Fibroblast of villous mesenchyme (primary cell): ENCODE measurements at places on chromosomes 11 and 22.

GRCh38 chr11:32602657-32603415 lies 19.2 kb downstream of the EIF3M start:
- peak; percentile 39 for DNase-seq

- no peak for DNase-seq
Observed at GRCh38 chr11:69482322-69482721, 859 bp downstream of the LINC01488 start.

DNA sequence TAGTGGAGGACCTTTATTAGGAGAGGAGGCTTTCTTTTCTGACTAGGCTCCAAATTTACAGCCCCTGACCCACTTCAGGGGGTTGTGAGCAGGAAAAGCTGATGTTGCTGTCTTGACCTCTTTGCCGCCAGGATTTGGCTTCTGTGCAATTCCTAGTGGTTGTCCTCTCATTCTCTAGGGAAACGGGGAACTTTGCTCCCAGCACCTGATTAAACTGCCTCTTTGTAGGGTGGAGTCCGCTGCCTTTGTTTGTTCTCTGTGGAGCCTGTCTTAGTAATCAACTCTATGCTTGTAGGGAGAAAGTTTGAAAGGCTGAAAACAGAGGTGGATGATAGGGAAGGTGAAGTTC lies 16.3 kb downstream of the CTNND1 start:
- DNase-seq = peak; percentile 56

DNA sequence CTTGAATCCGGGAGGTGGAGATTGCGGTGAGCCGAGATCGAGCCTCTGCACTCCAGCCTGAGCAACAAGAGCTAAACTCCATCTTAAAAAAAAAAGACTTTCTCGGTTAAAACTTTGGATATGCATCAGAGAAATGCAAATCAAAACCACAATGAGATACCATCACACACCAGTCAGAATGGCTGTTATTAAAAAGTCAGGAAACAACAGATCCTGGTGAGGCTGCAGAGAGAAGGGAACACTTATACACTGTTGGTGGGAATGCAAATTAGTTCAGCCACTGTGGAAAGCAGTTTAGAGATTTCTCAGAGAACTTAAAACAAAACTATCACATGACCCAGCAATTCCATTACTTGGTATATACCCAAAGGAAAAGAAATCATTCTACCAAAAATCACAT lies 619.4 kb upstream of the KIRREL3 start:
- no peak for DNase-seq

DNA sequence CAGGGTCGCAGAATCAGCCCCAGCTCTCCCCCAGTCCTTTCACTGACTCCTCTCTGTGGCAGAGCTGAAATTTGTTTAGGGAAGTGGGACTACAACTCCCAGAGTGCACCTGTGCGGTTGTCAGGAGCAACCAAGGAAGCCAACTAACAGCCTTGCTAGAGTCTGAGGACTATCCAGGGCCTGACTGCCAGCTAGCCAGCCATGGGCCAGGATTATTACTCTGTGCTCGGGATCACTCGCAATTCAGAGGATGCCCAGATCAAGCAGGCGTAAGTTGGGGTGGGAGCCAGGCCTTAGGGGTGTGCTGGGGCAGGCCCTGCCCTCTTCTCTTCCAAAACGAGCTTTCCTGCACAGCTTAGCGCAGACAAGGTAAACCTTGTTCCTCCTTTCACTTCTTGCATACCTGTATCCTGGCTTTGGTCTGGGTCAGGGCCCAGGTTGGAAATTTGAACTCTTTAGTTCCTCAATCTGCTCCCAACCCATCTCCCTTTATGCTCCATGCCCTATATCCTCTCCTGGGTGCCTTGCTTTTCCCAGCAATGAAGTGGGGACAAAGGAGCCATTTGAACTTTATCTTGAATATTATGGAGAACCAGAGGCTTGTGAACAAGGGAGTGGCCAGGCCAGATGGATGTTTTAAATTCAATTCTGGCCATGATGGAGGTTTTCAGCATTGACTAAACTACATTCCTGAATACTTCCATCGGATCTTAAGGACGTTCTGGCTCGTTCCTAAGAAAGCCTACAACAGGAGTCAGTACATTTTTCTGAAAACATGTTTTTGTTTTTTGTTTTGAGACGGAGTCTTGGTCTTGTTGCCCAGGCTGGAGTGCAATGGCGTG lies at the start of gene DNAJB13:
DNAJB13 (plus strand) TSS at position 158 of the 842 bp plus-strand sequence; CDS start at position 202, 44 bp downstream.
- DNase-seq = peak; percentile 58

DNA sequence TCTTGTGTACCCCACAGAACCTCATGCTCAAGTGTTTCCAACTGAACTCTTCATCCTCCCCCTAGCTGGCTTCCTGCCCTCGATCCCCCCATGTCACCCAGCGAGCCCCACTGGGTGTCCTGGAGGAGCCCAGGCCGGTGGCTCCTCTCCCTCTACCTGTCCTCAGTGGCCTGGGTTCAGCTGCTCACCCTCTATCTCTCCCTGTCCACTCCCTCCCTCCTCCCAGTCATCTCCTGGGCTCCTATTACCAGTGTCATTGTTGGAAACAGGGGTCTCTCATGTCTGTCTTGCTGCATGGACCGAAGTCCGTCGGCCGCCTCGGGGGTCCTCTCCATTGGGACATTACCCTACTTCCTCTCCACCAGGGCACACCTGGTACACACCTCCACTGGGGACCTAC lies 12.9 kb upstream of the MPPED1 start:
- no peak for DNase-seq

DNA sequence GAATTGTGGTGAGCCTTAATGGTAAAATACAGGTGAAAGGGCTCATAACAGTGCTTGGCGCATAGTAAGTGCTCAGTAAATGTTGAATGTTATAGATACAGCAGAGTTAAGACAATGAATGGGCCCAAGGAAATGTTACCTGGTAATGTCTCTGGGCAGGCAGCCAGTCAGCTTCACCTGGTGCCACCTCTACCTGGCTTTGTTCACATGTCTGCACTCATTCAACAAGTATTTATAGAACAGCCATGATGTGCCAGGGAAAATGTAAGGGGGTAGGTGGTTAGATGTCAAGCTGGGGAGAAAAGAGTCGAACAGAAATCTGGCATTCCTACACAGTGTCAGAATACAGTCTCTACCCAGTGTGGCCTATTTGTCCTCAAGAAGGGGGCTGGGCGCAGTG lies 238.8 kb upstream of the SYN3 start:
- DNase-seq = no peak

DNA sequence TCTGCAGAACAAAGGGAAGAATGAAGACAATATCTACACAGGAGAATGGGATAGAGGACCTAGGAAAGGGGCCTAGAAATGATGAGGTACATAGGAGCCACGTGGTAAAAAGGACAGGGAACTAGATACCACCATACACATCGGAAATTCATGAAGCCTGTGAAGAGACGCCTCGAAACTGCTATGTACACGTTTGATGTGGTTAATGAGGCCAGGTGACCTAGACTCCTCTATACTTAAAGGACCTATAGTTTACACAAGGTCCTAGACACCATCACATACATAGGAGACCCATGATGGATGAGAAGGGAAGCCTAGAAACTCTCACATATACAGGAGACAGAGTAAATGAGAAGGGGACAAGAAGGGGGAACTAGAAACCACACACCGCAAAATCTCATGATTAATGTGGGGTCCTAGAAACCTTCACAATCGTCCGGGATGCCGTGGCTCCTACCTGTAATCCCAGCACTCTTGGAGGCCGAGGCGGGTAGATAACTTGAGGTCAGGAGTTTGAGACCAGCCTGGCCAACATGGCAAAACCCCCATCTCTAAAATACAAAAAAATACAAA lies 23.8 kb downstream of the RHBDD3 start:
- DNase-seq = no peak

GRCh38 chr22:19599626-19600243 lies 75.5 kb upstream of the CLDN5 start:
- no peak for DNase-seq

- peak; percentile 26 for DNase-seq
Observed at GRCh38 chr22:20479612-20480196, 15.9 kb downstream of the KLHL22 start.

DNA sequence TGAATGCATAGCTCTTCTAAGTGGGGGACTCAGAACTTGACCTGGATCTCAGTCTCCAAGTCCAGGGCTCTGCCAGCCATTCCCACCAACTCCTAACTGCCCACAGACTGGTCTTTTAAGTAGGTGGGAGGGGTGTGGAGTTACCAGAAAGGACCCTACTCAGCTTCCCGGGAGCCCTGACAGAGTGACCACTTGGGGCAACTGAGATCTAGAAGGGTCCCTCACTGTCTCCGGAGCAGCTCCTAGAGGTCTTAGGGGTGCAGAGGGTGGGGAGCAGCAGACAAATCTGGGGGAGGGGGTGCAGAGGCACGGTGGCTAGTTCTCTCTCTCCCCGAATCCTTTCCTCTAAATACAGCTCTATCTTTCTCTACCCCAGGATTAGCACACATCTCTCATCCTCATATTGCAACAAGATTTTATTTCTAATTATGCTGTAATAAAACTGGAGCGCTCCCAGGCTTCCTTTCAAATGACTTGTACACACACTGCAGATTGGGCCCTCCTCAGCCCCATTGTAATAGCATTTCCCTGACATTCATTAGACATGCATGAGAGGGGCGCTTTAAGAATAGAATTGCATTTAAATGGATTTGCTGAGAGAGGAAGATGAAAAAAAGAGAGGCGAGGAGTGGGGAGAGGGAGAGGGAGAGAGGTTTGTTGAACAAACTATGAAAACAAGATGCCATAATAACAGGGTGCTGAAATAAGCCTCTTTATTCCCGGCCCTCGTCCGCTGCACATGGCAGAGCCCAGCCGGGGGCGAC lies 219.0 kb downstream of the CEP164 start:
- DNase-seq = no peak

GRCh38 chr11:67657300-67657699 lies 6.8 kb upstream of the ACY3 start:
- DNase-seq = no peak

GRCh38 chr11:11982975-11983374 lies 25.5 kb downstream of the DKK3 start:
- DNase-seq = peak; percentile 63

DNA sequence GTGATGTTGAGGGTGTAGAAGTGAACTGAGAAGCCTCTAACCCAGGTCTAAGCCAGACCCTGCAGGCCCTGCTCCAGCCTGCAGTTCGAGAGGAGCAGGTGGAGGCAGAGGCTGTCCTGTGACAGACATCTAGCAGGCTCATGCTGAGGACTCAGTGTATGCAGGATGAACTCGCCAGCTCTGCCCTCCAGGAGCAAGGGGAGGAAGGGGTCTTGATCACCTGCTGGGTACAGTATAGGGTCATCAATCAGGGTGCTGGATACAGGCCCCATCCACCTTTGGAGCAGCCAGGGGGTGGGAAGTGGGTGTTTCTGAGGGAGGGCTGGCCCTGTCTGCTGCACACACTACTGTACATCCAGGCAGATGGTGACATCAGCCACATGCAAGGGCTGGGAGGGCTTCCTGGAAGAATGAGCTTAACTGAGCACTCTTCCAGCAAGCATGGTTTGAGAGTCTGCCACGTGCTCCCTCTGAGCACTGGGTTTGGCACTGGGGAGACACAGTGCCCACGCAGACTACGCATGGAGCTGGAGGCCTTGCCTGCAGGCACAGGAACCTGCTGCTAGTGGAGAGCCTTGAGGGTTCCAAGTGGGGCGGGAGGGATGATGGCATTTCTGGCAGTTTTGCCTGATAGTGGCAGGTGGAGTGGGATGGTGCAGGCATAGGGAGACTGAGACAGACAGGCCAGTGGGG lies 9.2 kb downstream of the MAPK8IP1 start:
- no peak for DNase-seq

DNA sequence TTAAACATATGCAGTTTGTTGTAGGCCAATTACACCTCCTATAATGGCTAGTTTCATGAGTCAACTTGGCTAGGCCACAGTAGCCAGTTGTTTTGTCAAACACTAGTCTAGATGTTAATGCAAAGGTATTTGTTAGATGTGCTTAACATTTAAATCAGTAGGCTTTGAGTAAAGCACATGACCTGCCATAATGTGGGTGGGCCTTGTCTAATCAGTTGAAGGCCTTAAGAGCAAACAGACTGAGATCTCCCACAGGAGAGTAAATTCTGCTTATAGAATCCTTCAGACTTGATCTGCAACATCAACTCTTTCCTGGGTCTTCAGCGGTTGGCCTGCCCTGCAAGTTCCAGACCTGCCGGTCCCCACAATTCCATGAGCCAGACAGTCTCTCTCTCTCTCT lies 1345.9 kb downstream of the BRD1 start:
- no peak for DNase-seq

DNA sequence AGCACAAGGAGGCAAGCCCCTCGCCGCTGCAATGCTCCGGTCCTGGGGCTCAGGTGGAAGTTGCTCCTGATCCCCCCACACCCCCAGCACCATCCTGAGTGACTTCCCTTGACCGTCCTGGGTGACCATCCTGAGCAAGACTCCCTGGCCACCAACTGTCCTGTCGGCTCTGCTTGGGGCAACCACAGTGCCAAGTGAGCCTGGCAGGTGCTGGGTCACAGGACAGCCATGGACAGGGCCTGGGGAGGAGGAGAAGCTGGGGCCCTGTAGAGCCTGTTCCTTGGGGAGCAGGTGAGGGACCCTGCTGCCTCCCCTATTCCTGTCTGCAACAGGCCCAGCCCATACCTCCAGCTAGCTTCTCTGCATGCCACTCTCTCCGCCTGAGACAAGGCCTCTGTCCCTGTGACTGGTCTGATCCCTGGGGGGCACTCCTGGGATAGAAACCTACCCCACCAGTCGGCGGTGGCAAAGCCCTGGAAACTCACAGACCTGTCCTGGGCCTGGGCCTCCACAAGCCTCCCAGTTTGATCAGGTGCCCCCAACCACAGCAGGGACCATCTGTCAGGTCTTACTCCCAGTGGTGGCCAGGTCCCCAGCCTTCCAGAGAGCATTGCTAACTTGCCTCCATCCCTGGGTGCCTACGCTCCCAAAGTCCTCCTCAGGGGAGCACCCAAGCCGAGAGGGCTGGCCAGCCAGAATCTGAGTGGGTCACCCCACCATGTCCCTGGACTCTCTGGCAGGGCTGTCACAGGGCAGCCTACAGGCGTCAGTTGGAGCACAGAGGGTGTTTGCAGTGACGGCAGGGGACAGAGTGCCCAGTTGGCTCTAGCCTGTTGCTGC lies 68.7 kb upstream of the WNT7B start:
- no peak for DNase-seq

DNA sequence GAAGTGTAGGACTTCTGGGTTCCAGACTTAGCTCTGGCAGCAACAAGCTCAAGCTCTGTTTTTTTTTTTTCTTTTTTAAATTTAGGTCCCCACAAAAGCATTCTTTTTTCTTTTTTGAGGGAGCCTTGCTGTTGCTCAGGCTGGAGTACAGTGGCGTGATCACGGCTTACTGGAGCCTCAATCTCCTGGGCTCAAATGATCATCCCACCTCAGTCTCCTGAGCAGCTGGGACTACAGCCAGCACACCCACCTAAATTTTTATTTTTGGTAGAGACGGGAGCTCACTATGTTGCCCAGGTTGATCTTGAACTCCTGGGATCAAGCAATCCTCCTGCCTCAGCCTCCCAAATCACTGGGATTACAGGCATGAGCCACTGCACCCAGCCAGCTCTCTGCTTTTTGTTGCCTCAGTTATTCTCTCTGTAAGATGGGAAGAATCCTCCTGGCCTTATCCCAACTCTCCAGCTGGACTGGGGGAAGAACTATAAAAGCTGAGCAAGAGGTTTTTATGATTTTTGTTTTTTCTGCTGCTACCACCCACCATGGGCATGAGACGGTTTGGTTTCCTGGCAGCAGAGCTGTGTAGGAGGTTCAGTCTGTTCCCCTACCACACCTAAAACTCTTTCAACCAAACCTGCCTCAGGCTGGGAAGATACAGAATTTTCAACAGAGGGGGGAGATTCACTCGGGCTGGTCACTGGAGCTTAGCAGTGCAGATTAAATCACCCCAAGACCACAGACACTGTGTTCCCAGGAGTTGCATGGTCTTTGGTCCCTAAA lies 11.6 kb upstream of the MTFP1 start:
- no peak for DNase-seq
